CD4-positive, alpha-beta T cell treated with Interleukin-4 for 4 hours (primary cell): ENCODE measurements at places on chromosomes 7 and 10.

GRCh38 chr7:110600956-110601355 is 490.0 kb upstream of the LRRN3 start:
- no peak for DNase-seq

DNA sequence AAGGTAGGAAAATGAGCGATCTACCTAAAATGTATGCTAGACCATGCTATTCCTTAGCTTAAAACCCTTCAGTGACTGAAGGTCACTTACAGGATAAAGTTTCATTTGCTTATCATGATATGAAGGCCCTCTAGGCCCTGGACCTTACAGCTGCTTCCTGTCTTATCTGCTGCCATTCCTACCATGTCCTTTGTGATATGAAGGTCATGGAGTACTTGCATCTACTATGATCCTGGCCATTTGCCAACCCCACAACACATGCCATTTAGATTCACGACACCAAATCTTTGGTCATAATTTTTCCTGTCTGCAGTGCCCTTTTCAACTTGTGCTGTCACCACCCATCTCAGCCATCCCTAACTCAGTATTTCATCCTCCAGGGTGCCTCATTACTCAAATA is 181.8 kb upstream of the MDFIC start:
- no peak for DNase-seq

DNA sequence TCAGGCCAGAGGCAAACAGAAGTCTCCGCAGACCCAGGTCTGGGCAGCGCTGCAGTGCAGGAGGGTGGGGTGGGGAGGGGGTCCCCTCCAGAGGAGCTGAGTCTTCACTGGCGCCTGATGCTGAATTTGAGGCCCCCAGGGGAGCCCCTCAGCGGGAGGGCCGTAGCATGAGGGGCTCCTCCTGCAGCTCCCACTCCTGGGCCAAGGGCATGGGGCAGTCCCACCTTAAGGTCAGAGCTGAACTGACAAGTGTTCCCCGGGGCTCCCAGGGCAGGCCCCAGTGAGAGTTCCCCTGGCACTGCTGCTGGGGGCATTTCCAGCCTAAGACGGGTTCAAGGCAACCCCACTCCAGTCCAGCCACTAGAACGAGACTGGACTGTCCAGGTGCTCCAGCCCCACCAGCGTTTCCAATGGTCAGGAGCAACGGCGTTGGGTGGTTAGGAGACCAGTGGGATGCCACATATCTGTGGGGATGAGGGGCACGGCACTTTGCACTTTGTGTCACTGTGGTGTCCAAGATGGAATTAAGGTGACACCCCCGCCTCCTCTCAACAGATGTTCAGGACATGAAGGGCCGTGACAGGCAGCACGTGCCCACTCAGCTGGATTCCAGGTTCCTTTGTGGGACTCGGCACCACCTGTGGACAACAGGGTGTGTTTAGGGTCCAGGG is 139.1 kb downstream of the PTPRN2 start:
- no peak for DNase-seq

DNA sequence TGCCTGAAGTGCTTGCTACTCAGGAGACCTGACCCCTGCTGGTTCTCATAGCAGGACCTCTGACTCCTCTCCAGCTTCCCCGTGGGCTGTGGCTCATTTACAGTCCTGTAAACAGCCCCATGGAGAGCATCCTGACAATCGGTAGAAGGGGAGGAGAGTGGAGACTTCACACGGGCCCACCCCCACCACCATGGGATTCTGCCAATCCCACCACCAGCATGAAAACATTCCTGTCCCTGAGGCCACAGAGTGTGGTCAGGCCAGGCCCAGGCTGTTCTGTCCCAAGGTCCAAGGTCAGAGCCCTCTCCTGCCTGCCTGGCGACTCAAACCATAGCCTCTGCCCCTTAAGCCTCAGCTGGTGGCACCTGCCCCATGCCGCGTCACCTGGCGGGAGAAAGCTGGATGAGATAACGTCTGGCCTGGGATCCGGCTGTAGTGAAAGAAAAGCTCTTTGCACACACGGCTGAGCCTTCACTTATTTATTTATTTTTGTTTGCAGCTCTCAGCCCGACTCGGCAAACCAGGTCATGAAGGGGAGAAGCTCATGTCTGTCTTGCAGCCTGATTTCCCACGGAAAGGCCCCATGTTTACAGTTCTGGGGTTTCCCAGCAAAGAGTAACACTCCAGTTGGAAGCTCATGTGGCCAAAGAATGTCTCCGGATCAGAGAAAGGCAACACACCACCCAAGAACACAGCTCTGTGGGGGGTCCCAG is 293.6 kb upstream of the ZMIZ1 start:
- no peak for DNase-seq

- no peak for DNase-seq
Measured at GRCh38 chr10:28785018-28785417, 107.7 kb downstream of the BAMBI start.

- DNase-seq, result no peak
Measured at GRCh38 chr10:91090761-91091529, 129.5 kb upstream of the PCGF5 start.

DNA sequence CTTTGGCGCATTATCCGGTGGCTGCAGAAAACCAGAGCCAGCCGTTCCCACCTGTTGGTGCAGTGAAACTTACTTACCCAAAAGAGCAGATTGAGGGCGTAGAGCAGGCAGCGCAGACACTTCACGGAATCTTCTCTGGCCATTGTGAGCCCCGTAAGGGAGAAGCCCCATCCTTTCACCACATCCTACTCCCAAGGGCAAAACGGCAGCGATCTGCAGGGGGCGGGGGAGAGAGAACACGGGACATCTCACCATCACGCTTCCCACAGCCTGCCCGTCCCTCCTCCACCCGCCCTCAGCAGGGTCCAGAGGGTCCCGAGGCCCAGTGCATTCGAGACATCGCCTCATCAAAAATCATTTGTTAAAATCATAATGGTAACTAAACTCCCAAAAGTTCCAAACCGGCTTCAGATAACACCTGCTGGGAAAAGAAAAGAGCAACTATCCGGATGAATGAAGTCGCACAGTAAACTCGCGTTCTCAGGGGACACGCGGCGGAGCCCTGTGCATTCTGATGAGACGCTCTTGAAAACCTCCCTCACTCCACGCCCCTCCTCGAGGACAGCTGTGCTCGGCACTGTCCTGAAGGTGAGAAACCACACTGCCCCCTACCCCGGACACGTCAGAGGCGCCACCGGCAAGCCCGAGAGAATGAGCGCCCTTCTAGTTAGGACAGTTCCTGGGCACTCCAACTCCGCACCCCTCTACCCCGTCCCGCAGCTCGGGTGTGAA is 1.2 kb downstream of the TSPAN12 start:
- DNase-seq, result no peak

- no peak for DNase-seq
Measured at GRCh38 chr10:48231178-48231577, 43.3 kb downstream of the FRMPD2 start.

DNA sequence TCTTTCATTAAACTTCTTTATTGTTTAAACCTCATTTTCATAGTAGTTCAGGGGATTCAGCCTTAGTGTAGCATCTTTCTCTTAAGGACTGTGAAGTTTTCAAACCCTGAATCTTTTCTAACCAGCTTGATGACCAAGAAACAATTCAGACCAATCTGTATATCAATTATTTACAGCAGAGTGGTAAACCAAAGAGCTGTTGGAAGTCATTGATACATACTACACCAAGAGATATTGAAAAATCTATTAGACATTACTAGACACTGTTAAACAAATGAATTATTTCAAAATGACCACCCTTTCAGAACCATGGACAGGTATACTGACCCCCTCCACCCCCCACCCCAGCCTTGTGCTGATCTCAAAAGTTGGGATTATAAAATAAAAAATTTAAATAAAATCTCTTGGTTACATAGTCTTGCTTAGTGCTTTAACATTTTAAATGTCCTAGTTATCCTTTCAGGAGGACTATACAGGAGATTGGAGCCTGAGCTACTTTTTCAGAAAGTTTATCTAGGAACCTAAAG is 143.9 kb upstream of the LSM8 start:
- DNase-seq, result no peak
